ENCODE measurements at places on chromosomes 16 and 17.

DNA sequence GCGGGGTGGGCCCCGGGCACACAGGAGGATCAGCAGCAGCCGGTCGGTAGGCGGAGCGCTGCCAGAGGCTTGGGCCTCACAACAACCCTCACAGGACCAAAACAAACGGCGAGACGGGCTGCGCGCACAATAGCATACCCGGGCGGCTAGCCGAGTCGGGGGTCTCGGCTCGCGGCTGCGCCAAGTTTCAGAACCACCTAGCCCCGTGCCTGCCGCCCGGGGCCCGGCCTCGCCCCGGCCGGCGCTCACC is 732 bp downstream of the ULK2 start:
- DNase-seq: peak; percentile 56

- DNase-seq: no peak
These were observed 71.2 kb upstream of the CHMP6 start for GRCh38 chr17:80920441-80920840.

DNA sequence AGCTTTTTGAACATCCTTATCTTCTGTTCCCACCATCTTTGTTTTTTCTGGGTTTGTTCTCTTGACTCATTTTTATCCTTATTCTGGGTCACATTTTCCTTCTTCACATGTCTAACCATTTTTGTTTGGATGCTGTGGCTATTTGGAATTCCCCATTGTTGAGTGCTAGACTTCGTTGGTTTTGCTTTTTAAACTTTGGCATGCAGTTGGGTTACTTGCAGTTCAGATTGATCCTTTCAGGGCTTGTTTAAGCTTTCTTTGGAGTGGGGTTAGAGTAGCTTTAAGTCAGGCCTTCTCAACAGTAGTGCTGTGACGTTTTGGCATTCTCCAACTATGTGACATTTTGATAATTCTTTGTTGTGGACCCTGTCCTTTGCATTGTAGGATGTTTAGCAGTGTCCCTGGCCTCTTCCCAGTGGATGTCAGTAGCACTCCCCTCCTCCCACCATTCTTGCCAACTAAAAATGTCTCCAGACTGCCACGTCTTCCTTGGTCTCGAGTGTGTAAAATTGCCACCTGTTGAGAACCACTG is 21.1 kb downstream of the PRMT7 start:
- no peak for DNase-seq

GRCh38 chr17:29566473-29567303 is at the start of gene ABHD15:
Gene ABHD15, minus strand, starts transcription at chr17:29567037. Its CDS starts 71 bp downstream, at chr17:29566966.
- DNase-seq: no peak

GRCh38 chr17:50288306-50288705 is 14.0 kb downstream of the TMEM92 start:
- DNase-seq: no peak

DNA sequence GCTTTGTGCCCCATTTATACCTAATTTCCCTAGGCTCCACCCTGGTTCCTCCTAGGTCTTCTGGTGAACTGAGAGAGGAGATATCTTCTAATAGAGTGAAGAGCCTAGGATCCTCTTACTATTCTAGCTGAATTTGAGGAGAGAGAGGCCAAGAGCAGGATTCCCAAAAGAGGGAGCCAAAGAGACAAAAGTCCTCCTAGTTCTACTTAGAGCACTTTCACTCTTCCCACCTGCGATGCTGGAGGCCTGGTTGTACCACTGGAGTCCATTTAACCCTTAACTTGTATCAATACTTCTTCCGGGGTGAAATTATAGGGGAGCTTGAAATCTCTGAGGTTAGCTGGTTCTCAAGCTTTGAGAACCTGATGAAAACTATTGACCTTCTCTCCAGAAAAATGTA is 3.4 kb upstream of the SSH2 start:
- DNase-seq: no peak

DNA sequence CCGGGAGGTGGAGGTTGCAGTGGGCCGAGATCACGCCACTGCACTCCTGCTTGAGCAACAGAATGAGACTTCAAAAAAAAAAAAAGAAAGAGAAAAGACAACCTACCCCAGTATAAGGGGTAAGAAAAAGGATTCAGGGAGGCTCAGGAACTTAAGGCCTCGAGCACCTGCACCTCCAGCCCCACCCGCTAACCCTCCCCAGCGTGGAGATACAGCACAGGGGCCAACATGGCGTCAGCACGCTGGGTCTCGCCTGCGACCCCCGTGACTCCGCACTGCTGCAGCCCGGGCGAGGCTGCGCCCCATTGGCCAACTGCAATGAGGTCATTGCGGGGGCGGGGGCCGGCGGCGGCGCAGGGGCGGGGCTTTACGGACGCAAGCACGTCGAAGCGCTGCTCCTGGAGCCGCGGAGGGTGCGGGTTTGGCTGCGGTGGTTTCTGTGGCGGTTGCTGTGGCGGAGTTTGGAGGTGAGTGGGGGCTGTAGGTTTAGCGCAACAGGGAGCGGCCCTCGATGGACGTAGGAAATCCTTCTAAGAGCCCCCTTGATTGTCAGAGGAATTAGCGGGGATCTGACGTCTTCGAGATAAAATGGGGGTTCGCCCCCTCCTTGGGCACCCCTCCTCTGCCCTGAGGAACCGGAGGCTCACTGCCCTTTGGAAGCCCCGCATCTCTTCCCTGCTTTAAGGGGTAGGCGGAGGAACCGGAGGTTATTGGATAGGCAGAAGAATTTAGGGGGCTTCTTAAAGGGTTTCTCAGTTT is at the start of gene ATP6V0A1:
TSS of gene ATP6V0A1 (plus strand) at position 382 of the 759 bp plus-strand sequence. CDS start 2,017 bp downstream, outside the sequence.
- peak; percentile 54 for DNase-seq

GRCh38 chr17:10802496-10803284 is 1.2 kb downstream of the TMEM238L start:
- DNase-seq: no peak

DNA sequence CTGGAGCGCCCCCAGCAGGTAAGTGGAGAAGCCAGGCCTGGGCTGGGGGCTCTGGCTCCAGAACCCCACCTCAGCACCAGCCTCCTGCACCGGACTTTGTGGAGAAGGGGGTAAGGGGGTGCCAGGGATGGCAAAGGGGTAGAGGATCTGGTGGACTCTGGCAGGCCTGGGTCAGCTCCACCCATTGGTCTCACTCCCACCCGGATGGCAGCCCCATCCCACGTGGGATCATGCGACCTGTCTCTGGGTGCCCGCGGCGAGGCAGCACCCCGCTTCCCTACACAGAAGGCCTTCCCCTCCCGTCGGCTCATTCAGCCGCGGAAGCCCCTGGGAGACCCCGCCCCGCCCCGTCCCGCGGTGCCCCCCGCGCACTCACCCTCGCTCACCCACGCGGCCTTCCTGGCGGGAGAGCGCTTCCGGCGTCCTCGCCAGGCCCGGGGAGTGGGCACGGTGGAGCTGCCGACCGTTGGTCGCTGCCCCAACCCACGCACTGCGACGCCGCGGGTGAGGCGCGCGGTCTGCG is 498 bp upstream of the PLEKHG4 start:
- DNase-seq: no peak

DNA sequence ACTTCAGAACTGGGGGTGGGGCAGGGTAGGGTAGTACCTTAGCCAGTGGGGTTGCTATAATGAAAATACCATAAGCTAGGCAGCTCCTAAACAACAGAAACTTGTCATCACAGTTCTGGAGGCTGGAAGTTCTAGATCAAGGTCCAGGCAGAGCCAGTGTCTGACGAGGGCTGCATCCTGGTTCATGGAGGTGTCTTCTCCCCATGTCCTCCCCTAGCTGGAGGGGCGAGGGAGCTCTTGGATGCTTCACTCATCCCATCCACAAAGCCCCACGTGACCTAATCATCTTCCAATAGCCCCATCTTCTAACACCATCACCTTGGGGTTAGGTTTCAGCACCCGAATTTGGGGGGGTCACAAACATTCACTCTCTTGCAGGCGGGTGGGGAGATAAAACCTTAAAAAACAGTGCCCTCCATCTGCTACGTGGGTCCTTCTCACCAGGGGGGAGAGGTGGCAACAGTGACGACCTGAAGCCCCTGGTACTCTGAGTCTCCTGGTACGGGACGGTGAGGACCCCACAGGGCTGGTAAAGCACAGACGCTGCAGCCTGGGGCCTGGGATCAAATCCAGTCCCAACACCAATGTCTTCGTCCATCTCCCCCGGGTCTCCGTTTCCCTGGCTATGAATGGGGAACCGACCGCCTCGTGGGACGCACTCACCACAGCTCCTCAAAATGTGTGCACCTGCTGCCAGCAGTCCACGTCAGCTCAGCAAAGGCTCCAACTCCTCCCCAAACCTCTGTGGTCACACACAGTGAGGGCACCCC is 22.8 kb downstream of the RAB40B start:
- DNase-seq: no peak

- DNase-seq: no peak
These were observed 166.9 kb downstream of the LGALS9B start for GRCh38 chr17:20300436-20300934.

DNA sequence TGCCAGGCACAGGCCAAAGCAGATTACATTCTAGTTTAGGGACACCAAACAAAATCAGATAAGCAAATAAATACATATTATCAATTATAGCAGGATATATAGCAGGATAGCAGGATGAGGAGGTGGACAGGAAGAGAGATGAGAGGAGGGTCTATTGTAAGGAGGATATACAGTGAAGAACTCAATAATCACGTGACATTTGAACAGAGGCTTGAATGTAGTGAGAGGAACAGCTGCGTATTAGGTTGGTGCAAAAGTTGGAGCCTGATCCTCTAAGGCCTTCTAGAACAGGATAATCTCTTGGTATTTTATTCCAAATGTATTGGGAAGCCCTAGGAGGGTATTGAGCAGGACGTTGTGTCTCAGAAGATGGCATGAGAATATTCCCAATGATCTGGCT is 136.7 kb downstream of the CYLD start:
- no peak for DNase-seq
